ENCODE measurements at places on chromosomes 4 and X.

DNA sequence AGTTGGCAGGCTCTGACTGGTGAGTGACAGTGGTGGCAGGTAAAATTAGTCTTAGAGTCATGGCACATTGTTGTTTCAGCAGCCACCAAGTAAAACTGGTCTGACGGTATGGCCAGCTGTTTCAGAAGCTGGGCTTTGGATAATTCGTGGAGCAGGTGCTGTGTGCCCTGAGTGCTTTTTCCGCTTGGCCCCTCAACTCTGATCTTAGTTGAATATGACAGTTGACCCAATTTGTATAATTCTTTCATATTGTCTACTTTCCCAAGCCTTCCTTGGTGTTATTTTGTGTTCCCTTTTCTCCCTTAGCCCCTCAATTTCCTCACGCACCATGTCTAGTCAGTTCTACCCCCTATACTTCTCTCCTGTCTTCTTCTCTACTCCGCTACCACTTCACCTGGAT lies 32.0 kb downstream of the CDS1 start:
- no peak for DNase-seq

DNA sequence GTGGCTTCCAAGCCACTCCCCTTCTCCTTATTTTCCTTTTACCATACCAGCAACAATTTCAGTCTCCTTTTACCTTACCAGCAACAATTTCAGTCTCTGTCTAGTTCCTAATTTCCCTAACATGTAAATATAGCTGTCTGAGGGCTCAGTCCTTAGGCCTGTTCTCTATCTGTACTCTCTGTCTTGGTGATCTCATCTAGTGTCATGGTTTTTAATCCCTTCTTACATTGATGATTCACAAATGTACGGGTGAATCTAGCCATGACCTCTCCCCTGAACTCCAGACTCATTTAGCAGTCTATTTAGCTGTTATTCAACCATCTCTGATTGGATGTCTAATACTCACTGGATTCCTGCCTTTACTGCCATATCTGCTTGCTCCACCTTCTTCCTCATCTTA lies 7.2 kb downstream of the IL15 start:
- DNase-seq: no peak

DNA sequence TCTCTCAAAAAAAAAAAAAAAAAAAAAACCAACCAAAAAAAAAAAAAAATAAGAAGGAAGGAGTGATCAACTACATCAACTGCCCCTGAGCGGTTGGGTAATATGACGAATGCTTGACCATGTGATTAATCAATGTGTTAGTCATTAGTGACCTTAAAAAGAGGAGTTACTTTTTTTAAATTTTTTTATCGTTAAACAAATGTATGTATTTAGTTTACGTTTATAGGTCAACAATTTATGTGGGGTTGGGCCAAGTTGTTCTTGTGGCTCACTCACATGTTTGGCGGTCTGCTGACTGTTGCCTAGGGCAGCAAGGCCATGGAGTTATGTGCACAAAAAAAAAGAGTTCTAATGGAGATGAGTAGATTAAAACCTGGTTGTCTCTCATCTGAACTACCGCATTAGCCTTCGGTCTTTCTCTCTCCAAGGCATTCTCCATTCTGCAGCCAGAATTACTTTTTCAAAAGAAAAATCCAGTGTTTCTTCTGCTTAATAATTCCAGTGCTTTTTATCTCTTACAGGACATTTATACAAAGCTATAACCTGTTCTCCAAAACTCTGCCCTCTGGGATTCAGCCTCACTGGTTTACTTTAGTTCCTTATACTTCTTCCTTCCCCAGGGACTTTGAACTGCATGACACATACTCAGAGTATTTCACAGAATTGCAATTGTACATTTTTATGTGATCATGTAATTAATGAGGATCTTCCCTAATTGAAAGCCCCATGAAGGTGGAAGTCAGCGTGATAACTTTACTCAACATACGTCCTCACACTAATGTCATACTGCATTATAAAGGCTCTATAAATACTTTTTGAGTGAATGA lies 505.5 kb downstream of the ANKRD50 start:
- no peak for DNase-seq

GRCh38 chr4:14452764-14453163 lies 549.5 kb upstream of the CPEB2 start:
- no peak for DNase-seq

DNA sequence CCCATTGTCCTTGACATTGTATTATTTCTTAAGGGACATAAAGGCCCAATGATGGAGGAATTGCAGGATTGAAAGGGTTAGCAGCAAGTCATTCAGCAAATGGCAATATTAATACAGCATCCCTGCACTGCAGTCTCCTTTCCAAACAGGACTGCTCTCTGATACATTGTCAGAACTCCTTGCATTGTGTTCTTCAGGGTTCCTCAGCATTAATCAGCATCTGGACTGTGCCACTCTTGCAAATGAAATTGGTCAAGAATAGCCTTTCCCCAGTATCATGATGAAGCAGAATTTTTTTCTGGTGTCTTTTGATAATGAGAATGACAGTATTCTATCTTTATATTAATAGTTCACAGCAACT lies 272.6 kb upstream of the HAND2 start:
- no peak for DNase-seq

DNA sequence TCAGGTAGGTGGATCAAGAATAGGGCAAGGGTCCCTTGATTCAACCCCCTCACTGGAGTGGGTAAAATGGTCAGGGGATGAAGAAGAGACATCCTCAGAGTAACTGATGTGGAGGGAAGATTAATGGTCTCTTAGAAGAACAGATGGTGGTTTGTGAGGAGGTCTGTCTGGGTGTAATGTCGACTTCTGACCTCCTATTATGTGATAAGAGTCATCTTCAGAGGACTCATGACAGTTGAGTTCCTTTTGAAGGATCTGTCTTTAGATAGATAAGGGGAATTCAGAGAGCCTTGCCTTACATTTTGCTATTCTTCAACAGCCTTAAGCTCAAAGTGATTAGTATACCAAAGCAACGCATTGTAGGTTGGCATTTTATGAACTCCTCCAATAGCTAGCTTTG lies 27.1 kb upstream of the MAGEA8 start:
- no peak for DNase-seq

- DNase-seq: no peak
These were observed 68.8 kb upstream of the SLC7A11 start for GRCh38 chr4:138310991-138311390.

DNA sequence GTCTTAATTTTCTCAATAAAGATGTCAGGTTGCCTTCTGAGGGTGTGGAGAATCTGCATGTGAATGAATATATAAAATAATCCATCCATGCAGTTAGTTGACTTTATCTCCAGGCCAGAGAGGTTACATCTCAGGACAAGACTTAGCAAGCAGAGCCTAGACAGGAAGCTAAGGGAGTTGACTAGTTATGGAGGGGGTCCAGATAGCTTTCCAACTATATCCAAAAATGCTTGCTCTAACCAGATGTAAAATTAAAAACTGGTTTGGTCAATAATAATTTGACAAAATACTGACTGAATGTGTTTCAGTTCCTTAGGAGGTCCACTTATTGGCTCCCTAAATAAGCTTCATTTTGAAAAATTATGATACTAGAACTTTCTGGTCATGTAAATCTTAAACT lies 101.4 kb downstream of the PAPSS1 start:
- DNase-seq: no peak

GRCh38 chr4:99414401-99414800 lies 20.7 kb downstream of the ADH7 start:
- no peak for DNase-seq

GRCh38 chr4:13994016-13994415 lies 366.5 kb upstream of the BOD1L1 start:
- no peak for DNase-seq

DNA sequence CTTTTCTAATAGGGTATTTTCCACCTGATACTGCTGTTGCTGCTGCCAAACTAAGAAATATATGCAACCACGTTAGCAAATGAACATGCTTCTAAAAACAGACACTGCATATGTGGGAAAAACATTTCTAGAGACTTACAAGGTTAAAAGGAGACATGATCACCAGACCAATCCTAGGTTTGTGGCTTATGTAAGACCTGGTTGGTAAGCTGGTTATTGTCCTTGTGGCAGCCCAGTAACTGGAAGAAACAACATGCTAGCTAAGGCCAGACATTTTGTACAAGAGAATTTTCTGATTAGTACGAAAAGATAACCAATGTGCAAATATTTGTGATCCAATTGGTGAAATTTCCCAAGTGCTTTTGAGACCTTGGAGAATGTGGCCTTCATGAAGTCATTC lies 112.0 kb downstream of the AFF2 start:
- DNase-seq: no peak

- no peak for DNase-seq
These were observed 41.7 kb downstream of the CNGA2 start for GRCh38 chrX:151776181-151776731.

- no peak for DNase-seq
These were observed 32.4 kb upstream of the PJA1 start for GRCh38 chrX:69197690-69198089.

GRCh38 chr4:73856518-73856917 lies 3.4 kb downstream of the PF4V1 start:
- no peak for DNase-seq

GRCh38 chr4:145722561-145722960 lies 42.6 kb downstream of the C4orf51 start:
- no peak for DNase-seq

GRCh38 chrX:11269996-11270395 lies 23.2 kb upstream of the AMELX start:
- DNase-seq: no peak

- DNase-seq: no peak
These were observed 69.3 kb upstream of the PDE5A start for GRCh38 chr4:119697887-119698393.
